ENCODE measurements at places on chromosomes 7 and 10. TPM values are rescaled to one million over a fixed set of nuclear protein-coding genes. Genes with fewer than 3 reads are reported as not detected.

- H3K4me3 ChIP-seq, result no peak overlapping the region
- peak; percentile 36 for DNase-seq
- H3K36me3 ChIP-seq, result no peaks in the 10 kb centered on the region
- H3K27ac ChIP-seq, result no peak overlapping the region
- no peaks in the 10 kb centered on the region for H3K4me1 ChIP-seq
These were observed 920.1 kb upstream of the LRRN3 start for GRCh38 chr7:110170841-110171240.

DNA sequence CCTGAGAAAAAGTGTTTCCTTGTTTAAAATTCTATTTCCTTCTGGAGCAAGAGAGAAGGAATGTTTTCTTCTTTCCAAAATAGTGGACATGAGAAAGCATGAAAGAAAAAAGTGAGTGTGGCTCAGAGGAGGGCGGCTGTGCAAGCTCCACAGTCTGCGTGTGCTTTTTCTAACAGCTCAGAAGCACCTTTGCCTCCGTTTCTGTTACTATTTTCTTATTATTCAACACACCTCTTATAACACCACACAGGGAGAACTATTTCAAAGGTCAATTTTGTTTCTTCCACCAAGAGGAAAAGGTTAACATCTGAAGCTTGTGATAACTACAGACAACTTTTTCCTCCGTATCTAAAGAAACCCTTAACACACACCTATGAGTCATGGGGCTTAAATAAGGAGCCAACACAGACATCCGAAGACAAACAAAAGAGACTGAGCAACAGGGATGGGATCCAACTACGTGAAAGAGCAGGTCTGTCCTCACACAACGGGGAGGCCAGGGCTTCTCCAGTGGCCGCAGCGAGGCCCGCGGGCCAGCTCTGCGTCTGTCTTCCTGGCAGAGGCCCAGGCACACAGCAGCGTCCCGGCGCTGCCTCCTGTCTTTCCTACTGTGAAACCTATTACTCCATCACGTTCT is 36.2 kb upstream of the NCAPG2 start:
- no peak overlapping the region for H3K4me3 ChIP-seq
- peak; percentile 95 for DNase-seq
- peaks cover 40% of the 10 kb centered on the region for H3K36me3 ChIP-seq
- H3K4me1 ChIP-seq, result peaks cover 18% of the 10 kb centered on the region
- no peaks in the 10 kb centered on the region for H3K27me3 ChIP-seq
- H3K27ac ChIP-seq, result peak overlapping the region; percentile 76

DNA sequence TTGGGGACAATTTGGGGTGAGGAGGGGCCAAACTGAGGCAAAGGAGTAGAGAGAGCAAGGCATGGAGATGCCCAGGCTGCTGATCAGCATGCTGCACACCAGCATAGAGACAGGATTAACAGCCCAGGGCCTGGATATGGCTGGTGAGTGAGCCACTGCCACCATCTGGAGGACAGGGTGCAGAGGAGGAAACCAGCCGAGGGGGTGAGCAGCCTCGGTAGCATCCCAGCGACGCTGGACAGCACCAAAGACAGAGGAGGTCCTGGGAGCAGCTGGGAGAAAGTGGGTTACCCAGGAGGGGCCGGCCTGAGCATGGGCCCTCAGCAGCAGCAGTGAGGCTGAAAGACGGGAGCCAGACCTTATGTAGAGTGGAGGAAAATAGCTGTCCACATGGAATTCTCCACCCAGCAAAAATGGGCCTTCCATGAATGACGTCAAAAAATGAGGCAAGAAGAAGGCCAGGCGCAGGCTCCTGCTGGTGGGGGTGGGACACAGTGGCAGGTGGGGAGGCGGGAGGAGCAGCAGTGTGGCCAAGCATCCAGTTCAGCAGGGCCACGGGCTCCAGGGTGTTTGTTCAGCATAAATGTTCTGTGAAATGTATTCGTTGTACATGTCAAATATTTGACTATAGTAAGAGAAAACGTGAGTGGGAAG is 16.7 kb downstream of the RET start:
- no peaks in the 10 kb centered on the region for H3K36me3 ChIP-seq
- H3K4me3 ChIP-seq, result no peak overlapping the region
- H3K4me1 ChIP-seq, result no peaks in the 10 kb centered on the region
- peaks cover 30% of the 10 kb centered on the region for H3K27me3 ChIP-seq
- peak; percentile 6 for DNase-seq

GRCh38 chr7:156559001-156559400 is 81.6 kb upstream of the RNF32 start:
- no peak overlapping the region for H3K27ac ChIP-seq
- H3K36me3 ChIP-seq, result no peaks in the 10 kb centered on the region
- H3K27me3 ChIP-seq, result no peaks in the 10 kb centered on the region
- no peak overlapping the region for H3K4me3 ChIP-seq
- H3K4me1 ChIP-seq, result no peaks in the 10 kb centered on the region
- no peak for DNase-seq

DNA sequence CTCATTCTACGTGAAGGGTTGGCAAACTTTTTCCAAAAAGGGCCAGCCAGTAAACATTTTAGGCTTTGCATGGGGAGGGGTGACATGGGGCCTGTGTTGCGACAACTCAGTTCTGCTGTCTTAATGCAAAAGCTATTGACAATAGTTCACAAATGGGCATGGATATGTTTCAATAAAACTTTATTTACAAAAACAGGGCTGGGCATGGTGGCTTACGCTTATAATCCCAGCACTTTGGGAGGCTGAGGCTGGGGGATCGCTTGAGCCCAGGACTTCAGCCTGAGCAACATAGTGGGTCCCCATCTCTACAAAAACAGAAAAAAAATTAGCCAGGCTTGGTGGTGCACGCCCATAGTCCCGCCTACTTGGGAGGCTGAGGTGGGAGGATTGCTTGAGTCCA is 141.1 kb downstream of the SVIL start:
- H3K4me1 ChIP-seq, result peaks cover 2% of the 10 kb centered on the region
- no peak overlapping the region for H3K4me3 ChIP-seq
- no peak for DNase-seq
- no peak overlapping the region for H3K27ac ChIP-seq
- H3K27me3 ChIP-seq, result no peaks in the 10 kb centered on the region
- peaks cover 36% of the 10 kb centered on the region for H3K36me3 ChIP-seq

GRCh38 chr10:33204031-33204430 is 130.4 kb downstream of the NRP1 start:
- H3K4me3 ChIP-seq, result no peak overlapping the region
- no peak overlapping the region for H3K27ac ChIP-seq
- peaks cover 26% of the 10 kb centered on the region for H3K36me3 ChIP-seq
- no peaks in the 10 kb centered on the region for H3K4me1 ChIP-seq

- H3K4me1 ChIP-seq, result 0 out of 2 replicates have a peak, but pooled peaks cover 3% of the 10 kb centered on the region
- H3K27ac ChIP-seq, result peak overlapping the region; percentile 54
- no peaks in the 10 kb centered on the region for H3K36me3 ChIP-seq
- DNase-seq, result peak; percentile 94
- H3K4me3 ChIP-seq, result peak overlapping the region; percentile 54
These were observed 708 bp upstream of the GPR85 start for GRCh38 chr7:113087071-113087998.

DNA sequence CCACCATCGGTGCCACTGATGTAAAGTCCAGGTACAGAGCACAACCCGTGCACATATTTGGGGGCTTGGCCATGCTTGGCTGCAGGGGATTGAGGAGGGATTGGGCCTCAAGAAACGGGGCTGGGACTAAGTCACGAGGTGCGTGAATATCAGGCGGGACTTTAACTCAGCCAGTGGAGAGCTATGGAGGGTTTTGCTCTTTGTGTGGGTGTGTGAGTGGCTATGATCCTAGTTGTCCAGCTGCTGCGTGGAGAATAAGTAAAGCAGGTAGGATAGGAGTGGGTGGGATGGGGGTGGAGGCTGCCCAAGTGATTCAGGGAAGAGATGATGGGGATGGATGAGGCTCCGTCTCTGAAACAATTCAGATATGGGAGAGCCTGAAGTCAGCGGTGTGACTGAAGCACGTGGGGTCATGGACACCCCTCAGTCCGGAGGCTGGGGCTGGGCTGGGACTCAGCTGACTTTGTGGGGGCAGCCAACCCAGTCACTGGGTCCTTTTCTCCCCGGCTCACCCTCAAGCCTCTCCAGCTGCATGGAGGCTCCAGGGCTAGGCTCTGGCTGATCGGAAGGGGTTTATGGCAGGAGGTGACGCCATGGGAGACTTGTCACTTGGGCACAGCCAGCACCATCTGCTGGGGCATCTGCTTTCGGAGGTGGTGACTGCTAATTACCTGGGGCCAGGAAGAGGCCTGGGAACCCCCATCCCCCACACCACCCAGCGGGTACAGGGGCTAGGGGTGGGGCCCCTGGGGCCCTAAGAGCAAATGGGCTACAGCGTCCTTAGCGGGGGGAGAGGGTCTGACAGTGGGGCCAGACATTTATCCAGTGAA is 1.7 kb upstream of the LFNG start:
- no peaks in the 10 kb centered on the region for H3K36me3 ChIP-seq
- no peak overlapping the region for H3K4me3 ChIP-seq
- peak overlapping the region; percentile 51 for H3K27ac ChIP-seq
- peaks cover 27% of the 10 kb centered on the region for H3K4me1 ChIP-seq
- DNase-seq, result peak; percentile 61

DNA sequence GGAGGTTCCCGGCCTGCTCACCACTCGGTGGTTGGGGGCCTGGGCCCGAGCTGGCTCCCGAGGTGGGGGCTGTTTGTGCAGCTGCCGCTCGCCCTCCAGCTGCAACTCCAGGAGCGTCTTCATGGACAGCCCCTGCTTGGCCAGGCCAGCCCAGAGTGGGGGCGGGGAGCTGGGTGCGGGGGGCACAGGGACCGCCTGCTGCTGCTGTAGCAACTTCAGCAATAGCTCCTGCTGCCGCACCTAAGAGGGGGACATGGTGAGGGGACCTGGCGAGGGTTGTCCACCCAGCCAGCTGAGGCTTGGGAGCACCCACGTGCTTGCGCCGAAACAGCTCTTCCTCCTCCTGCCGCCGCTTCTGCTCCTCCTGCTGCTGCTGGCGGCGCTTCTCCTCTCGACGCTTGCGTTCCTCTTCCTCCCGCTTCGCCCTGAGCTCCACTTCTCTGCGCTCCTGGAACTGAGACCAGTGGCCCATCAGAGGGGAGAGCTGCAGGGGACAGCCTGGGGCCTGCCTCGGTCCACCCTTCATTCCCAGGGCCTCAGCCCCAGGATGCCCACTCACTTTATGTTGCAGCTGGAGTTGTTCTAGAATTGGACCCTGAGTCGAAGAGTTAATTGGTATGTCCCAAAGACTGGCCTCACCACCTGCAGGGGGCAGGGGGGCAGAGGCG is 9.6 kb downstream of the GNB2 start:
- no peak overlapping the region for H3K4me3 ChIP-seq
- peaks cover 87% of the 10 kb centered on the region for H3K36me3 ChIP-seq
- H3K27ac ChIP-seq, result no peak overlapping the region
- H3K27me3 ChIP-seq, result no peaks in the 10 kb centered on the region
- no peak for DNase-seq
- H3K4me1 ChIP-seq, result peaks cover 9% of the 10 kb centered on the region

DNA sequence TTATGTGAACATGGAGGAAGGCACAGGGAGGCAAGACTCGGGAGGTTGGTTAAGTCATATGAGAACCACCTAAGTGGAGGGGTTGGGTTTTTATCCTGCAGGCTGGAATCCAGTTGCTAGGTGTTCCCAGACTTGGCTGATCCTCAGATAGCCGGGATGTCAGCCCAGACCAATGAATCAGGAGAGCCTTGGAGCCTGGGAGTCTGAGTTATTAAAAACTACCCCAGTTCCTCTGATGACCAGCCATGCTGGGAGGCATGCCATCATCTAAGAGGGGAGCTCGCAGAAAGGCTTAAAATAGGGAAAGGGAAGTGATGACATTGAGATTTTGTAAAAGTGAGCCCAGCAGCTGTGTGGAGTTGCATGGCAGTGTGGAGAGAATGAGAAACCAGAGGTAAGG is 238.1 kb downstream of the ZNF248 start:
- H3K27ac ChIP-seq, result no peak overlapping the region
- H3K36me3 ChIP-seq, result no peaks in the 10 kb centered on the region
- DNase-seq, result no peak
- H3K4me3 ChIP-seq, result no peak overlapping the region
- no peaks in the 10 kb centered on the region for H3K4me1 ChIP-seq

DNA sequence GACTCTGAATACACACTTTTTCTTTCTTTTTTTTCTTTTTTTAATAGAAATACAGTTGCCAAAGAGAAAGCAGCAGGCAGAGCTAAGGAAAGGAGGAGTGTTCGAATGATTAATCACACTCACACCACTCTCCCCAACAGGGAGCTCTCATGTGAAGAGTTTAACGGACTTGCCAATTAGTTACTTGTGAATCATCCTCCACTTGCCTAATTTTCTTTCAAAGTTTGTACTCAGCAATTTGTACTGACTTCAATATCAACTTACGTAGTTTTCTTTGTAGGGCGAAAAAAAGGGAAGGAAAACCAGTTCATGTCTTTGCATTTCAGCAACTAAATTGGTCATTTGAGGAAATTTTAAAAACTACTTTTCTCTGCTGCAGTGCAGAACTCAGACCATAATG is 109.2 kb downstream of the PIP4K2A start:
- H3K27me3 ChIP-seq, result no peaks in the 10 kb centered on the region
- peaks cover 9% of the 10 kb centered on the region for H3K4me1 ChIP-seq
- peaks cover 7% of the 10 kb centered on the region for H3K36me3 ChIP-seq
- DNase-seq, result peak; percentile 35
- no peak overlapping the region for H3K27ac ChIP-seq
- no peak overlapping the region for H3K4me3 ChIP-seq

DNA sequence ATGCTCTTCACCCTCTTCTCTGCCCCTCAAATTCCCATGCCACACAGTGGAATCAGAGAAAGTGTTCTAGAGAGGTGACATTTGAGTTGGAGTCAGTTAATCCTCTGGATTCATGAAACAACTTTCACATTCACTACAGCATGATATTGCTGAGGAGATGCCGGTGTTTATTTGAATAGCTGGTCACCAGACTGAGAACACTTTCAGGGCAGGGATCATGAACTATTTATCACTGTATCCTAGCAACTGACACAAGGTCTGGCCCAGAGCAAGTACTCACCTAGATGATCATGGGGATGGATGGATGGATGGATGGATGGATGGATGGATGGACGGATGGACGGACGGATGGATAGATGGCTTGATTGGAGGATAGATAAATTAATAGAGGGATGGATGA is 116.7 kb upstream of the ZMIZ1 start:
- H3K4me1 ChIP-seq, result peaks cover 21% of the 10 kb centered on the region
- no peak overlapping the region for H3K4me3 ChIP-seq
- H3K36me3 ChIP-seq, result no peaks in the 10 kb centered on the region
- DNase-seq, result peak; percentile 46
- no peak overlapping the region for H3K27ac ChIP-seq

The ENO4 gene
- polyA plus RNA-seq, result 0.06 TPM

The MAGI2 gene
- polyA plus RNA-seq, result 2.3 TPM

The ZNF438 gene
- 1.8 TPM for polyA plus RNA-seq

Data from IMR-90 (cell line).